Stimulated activated CD8-positive, alpha-beta memory T cell treated with anti-CD3 and anti-CD28 coated beads, Interleukin-15, amount 100 ng/mL, for 1 hour (primary cell): ENCODE measurements at places on chromosomes 16 and 17.

- DNase-seq, result no peak
These were observed 390 bp downstream of the ZNRF1 start for GRCh38 chr16:74999219-74999608.

GRCh38 chr17:49229805-49230600 is 584 bp downstream of the PHOSPHO1 start:
- no peak for DNase-seq

GRCh38 chr16:10619271-10619849 is 39.0 kb upstream of the EMP2 start:
- no peak for DNase-seq

DNA sequence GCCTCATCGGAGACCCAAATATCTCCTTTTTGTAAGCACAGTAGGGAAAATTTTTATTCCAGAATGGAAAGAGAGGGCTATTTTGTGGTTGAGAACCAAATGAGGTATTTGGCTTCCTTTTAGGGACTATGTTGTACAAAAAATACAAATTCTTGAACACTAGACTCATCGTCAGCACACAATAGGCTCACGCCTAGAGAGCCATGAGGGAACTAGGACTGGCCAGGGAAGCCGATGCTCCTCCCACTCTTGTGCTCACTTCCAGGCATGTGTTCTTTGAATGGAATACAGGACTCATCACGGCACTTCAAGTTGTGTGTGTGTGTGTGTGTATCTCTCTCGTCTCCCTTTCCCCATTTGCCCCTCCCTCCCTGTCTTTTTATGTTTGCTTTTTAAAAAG is 17.8 kb upstream of the BLMH start:
- DNase-seq, result no peak

GRCh38 chr17:29549177-29549923 is 17.5 kb downstream of the ABHD15 start:
- DNase-seq, result no peak

- no peak for DNase-seq
These were observed 49.3 kb upstream of the SLC12A3 start for GRCh38 chr16:56815721-56816120.
